ENCODE measurements at places on chromosomes 7 and 10.

DNA sequence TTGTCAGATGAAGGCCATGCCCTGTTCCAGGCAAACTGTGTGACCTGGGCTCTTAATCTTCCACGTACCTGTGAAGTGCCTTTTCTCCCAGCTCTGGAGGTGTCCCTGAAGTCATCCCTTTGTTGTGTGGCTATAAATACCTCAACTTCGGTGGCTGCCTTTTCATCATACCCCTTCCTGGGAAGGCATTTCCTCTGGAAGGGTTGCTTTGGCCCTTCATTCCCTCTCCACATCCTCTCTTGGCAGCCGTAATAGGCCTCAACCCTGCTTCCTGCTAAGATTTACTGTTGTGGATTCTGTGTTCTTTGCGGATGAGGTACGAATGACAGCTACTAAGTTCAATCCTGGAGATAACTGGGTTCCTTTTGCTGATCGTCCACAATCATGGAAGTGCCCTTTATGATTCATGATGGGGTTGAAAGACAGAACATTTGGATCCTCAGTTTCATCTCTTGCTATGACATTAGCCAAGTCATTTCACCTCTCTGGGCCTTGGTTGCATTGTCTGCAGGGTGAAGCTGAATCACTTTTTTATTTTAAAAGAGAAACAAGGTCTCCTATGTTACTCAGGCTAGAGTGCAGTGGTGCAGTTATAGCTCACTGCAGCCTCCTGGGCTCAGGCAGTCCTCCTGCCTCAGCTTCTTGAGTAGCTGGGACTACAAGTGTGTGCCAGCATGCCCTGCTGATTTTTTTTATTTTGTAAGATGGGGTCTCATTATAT, 23.6 kb downstream of the FKBP6 start:
- DNase-seq, result no peak

- DNase-seq, result no peak
These were observed 16.6 kb downstream of the FOXP2 start for GRCh38 chr7:114431189-114431588.

DNA sequence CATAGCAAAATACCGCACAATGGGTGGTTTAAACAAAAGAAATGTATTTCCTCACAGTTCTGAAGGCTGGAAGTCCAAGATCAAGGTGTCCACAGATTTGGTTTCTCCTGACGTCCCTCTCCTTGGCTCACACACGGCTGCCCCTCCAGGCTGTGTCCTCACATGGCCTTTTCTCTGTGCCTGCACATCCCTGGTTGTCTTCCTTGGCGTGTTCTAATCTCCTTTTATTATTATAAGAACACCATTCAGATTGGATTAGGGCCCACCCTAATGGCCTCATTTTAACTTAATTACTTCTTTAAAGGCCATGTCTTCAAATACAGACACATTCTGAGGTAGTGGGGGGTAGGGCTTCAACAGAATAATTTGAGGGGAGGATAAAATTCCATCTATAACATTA, 87.9 kb downstream of the FZD1 start:
- DNase-seq, result no peak

GRCh38 chr7:111090846-111091245, at the start of gene LRRN3:
Gene LRRN3 (plus strand): TSS chr7:111091127. CDS start chr7:111122773, 31,646 bp downstream.
- peak; percentile 84 for DNase-seq

DNA sequence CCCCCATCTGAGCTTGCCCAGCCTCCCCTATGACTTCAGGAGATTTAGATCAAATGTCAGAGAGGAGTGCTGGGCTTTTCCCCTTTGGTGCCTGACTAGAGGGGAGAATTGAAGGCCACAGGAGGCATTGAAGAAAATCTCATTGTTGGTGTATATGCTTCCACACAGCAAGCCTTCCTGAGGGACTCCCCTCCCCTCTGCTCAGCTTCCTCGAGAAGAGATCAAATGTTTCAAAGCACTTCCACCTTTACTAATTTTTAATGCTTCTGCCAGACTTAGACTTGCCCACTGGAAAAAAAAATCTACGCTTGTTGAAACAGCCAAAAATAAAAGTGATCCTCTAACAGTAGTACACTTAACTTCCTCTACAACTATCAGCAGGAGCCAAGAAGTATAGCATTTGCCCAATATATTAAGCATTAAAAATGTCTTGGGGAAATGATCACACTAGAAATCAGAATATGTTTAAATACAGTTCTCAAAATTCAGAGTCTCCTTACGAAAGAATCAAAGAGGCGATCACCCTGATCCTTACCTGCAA, 79.3 kb downstream of the FZD1 start:
- no peak for DNase-seq

- no peak for DNase-seq
These were observed 106.5 kb upstream of the BMPER start for GRCh38 chr7:33798686-33799325.

- DNase-seq, result peak; percentile 72
These were observed 20.1 kb downstream of the CCSER2 start for GRCh38 chr10:84348447-84348846.

- peak; percentile 13 for DNase-seq
These were observed at the start of gene BEND7 for GRCh38 chr10:13528875-13529713. Gene BEND7 (minus strand): TSS chr10:13529014. CDS start chr10:13528533, 481 bp downstream.

DNA sequence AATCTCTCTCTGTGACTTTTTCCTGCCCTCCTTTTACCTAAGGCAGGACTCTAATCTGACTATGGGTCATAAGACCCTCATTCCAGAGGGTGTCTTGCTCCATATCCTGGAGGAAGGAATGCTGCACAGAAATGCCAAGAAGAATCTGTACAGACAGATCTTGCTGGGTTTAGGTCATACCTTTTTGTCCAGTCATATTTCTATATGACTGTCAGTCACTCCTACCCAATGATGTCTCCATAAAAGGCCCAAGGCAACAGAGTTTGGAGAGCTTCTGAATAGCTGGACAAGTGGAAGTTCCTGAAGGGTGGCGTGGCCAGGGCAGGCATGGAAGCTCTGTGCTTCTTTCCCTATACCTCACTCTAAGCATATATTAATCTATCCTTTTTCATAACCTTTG, 47.5 kb downstream of the FEZF1 start:
- DNase-seq, result no peak

DNA sequence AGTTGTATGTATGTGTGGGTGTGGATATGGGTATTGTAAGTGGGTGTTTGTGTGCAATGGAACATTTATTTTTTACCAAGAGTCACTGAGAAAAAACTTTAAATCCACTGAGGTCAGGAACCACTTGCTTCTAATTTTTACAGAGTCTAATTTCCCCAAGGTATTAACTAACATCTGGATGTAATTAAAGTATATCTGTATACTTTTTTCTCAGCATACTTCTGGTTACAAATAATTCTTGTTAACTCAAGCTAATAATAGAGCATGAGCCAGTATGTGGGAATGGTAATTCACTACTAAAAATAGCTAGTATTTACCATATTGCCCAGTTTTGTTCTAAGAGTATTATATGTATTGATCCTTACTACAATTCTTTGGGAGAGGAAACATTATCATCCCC, 24.6 kb upstream of the STEAP4 start:
- DNase-seq, result no peak

DNA sequence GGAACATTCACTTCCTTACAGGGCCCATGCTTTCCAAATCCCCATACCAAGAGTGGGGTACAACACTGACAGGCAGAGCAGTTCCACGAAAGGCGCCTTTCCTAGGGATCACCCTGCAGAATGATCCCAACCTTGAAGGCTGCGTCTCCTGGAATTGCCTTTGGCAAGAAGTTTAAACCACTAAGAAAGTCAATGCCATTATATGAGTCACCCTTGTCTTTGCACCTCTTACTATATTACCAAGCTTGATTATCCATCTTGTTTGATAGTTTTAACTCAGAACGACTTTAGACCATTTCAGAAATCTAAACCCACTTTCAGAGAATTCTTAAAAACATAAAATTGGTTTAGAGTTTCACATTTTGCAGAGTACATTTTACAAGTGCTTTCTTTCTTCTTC, 282.1 kb downstream of the ARHGAP12 start:
- DNase-seq, result no peak

DNA sequence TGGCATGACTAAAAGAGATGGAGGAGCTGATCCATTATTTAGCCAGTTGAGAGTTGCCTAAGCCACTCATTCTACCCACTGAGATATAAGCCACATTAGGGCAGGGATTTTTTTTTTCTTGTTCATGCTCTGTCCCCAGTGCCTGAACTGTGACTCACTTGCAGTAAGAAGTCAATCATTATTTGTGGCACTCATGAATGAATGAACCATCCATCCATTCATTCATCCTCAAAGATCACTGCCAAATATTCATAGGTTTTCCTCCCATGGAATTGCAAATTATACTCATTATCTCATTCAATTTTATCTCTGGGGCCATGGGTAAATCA, 22.8 kb upstream of the ARID5B start:
- no peak for DNase-seq

DNA sequence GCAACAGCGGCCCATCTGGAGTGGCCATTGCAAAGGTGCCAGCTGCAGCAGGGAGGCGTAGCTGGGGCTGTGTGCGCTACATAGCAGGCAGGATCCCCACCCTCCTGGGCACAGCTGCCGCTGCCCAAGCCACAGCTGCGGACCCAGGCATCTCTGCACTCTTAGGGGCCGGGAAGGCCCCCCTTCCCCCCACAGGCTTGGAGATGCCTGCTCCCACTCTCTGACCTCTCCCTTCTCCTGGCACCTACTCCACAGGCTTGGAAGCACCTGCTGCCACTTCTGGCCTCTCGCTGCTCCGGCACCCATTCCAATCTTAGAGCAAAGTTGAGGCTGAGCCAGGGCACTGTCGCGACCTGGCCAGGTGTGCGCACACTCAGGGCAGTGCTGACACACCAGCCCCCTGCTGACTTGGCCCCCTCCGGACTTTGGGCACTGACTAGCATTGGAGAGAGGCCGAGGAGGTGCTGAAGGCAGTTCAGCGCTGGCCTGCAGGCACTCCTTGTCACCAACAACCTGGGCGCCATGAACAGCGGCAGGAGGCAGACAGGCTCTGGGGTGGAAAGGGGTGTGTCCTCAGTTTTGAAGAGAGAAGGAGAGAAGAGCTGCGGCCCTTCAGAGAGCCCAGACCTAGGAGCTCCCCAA, 18.4 kb downstream of the RBM48 start:
- DNase-seq, result no peak
